GM23338 (cell line): ENCODE measurements at places on chromosomes 12 and 14. TPM values are rescaled to one million over a fixed set of nuclear protein-coding genes. Genes with fewer than 3 reads are reported as not detected.

Gene MGAT4C
- polyA plus RNA-seq = 4.1 and 4.5 TPM in 2 replicates

DNA sequence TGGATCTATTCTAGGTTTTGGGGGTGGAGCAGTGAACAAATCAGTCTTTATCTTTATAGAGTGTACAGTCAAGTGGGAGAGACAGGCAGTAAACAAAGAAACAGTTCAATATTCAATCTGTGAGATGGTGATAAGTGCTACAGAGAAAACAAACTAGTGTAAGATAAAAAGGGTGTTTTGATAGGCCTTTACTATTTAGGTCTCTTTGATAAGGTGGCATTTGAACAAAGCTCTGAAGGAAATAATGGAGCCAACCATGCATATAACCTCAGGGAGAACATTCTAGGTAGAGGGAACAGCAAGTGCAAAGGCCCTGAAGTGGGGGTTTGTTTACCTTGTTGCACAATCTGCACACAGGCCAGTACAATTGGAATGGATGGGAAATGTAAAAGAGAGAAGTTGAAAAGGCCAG, 47.3 kb downstream of the PTPN11 start:
- H3K4me1 ChIP-seq = peaks cover 9% of the 10 kb centered on the region
- H3K27me3 ChIP-seq = no peaks in the 10 kb centered on the region
- DNase-seq = no peak
- H3K36me3 ChIP-seq = peaks cover 5% of the 10 kb centered on the region; the same call in 1 of the 2 replicates
- H3K4me3 ChIP-seq = no peak overlapping the region

DNA sequence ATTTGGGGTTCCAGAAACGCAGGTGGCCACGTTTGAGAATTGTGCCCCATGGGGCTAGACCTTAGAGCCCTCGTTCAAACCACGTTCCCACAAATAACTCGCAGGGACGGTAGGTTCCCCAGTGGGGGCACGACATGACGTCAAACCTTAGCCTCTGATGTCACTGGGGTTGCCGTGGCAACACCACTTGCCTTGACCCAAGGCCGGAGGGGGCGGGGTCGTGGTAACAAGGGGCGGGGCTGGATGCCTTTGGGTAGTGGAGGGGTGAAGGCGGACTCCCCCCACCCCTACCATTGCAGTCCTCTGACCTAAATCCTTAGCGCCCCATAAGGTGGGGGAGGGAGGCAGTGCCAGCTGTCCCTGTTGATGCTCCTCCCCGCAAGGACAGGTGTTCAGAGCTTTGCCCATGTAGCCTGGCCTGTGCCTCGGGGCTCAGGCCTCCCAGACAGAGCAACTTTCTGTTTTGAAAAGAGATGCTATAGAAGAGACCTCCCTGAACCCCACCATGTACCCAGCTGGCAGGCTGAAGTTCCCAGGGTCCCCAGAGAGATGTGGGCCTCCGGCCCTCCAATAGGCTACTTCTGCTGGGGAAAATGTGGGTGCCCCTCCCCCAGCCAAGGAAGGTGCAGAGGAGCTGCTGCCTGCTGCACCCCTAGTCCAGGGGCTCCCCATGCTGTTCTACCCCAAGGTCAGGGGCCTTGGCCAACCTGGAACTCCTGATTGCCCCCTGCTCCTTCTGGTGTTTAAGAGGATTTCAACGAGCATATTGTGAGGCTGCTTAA, 1.9 kb downstream of the FAM222A start:
- H3K27me3 ChIP-seq = peaks cover 69% of the 10 kb centered on the region
- peak; percentile 51 for DNase-seq
- peaks cover 31% of the 10 kb centered on the region for H3K4me1 ChIP-seq
- no peaks in the 10 kb centered on the region for H3K36me3 ChIP-seq

- H3K27ac ChIP-seq = no peak overlapping the region
- no peaks in the 10 kb centered on the region for H3K27me3 ChIP-seq
- H3K36me3 ChIP-seq = no peaks in the 10 kb centered on the region
Measured at GRCh38 chr12:23098517-23098916, 473.5 kb downstream of the ETNK1 start.

GRCh38 chr12:43210485-43211192, 341.4 kb downstream of the ADAMTS20 start:
- no peak for DNase-seq
- H3K4me3 ChIP-seq = no peak overlapping the region
- no peaks in the 10 kb centered on the region for H3K27me3 ChIP-seq
- H3K36me3 ChIP-seq = no peaks in the 10 kb centered on the region
- no peak overlapping the region for H3K27ac ChIP-seq

GRCh38 chr12:92546259-92546634, 156.5 kb upstream of the PLEKHG7 start:
- H3K27ac ChIP-seq = no peak overlapping the region
- no peaks in the 10 kb centered on the region; the same call in 1 of the 2 replicates for H3K4me1 ChIP-seq
- no peak overlapping the region for H3K4me3 ChIP-seq
- DNase-seq = no peak
- no peaks in the 10 kb centered on the region for H3K27me3 ChIP-seq

Gene SPPL3
- 10.9 and 12.7 TPM in 2 replicates for polyA plus RNA-seq

GRCh38 chr12:41919048-41919447, 225.6 kb downstream of the GXYLT1 start:
- H3K4me3 ChIP-seq = peak overlapping the region; percentile 47
- peaks cover 21% of the 10 kb centered on the region for H3K27me3 ChIP-seq
- no peak overlapping the region for H3K27ac ChIP-seq
- peak; percentile 11 for DNase-seq

Gene SOCS2
- 15.5 and 16.1 TPM in 2 replicates for polyA plus RNA-seq

DNA sequence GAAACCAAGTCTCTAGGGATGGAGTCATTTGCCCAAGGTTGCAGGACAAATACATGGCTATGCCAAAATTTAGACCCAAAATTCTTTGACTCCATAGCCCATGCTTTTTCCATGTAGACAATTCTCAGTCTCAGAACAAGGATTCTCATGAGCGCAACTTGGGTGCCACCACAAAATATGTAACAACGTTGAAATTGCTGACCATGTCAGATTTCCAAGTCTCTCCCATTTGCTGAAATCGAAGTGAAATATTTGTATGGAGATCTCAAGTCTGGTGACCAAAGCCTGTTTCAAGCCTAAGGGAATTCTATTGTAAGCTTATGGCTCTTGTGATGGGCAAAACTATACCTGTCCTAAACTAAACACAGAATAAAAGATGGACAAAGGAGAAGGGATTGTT, 333.5 kb downstream of the AEBP2 start:
- no peaks in the 10 kb centered on the region for H3K4me1 ChIP-seq
- no peak for DNase-seq
- no peak overlapping the region for H3K27ac ChIP-seq

Gene DIO2
- polyA plus RNA-seq = 0.05 TPM in 2 replicates

DNA sequence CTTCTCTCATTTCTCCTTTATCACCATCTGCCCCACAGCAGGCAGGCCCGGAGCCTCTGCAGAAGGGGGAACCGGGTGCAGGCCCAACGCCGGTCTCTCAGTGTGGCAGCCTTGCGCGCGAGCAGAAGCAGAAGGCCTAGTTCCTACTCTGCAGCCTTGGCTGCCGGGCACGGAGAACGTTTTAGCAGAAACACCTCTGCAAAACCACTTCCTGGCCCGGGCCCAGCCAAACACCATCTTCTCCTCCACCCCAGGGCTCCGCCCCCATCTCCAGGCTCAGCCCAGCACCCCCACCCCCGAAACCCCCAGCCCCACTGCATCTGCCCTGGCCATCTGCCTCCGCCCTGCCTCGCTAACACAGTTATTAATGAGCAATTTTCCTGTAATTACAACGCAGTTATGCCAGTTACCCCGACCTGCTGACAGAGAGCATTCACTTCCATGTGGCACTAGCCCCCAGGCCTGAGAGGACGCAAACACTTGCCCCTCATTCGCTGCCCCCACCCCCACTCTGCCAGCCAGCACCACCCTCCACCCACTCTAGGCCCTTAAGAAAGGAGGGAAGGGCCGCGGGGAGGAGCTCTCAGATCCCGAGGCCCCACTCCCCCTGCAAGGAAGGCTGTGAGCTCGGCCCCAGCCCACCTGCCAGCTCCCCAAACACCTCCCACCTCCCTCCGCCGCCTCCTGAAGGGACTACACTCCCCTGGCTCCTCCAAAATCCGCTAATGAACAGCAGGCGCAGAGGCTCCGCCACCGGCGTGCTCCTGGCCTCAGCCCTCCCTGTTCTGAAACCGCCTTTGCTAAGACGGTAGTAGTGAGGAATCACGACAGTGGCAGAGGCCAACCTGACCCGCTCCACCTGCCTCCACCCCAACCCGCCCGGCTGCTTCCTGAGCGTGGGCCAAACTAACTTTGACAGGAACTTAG, 44.7 kb upstream of the FBRSL1 start:
- no peaks in the 10 kb centered on the region for H3K36me3 ChIP-seq
- H3K4me1 ChIP-seq = no peaks in the 10 kb centered on the region
- H3K4me3 ChIP-seq = peak overlapping the region; percentile 55
- DNase-seq = peak; percentile 37
- peaks cover 54% of the 10 kb centered on the region for H3K27me3 ChIP-seq
- H3K27ac ChIP-seq = no peak overlapping the region; the same call in 1 of the 2 replicates

- H3K4me3 ChIP-seq = no peak overlapping the region
- H3K36me3 ChIP-seq = no peaks in the 10 kb centered on the region
- no peaks in the 10 kb centered on the region for H3K27me3 ChIP-seq
- no peak for DNase-seq
- H3K27ac ChIP-seq = no peak overlapping the region
- no peaks in the 10 kb centered on the region for H3K4me1 ChIP-seq
Measured at GRCh38 chr12:90124289-90124688, 415.7 kb upstream of the ATP2B1 start.

Gene SLC2A14
- 6.7 and 6.8 TPM in 2 replicates for polyA plus RNA-seq
